GM23248 (cell line): ENCODE measurements at places on chromosomes 12 and 14. TPM values are rescaled to one million over a fixed set of nuclear protein-coding genes. Genes with fewer than 3 reads are reported as not detected.

TEX52 gene
- not detected in 2 replicates for total RNA-seq

COX6A1 gene
- total RNA-seq, result 247 and 358 TPM in 2 replicates

AGAP2 gene
- total RNA-seq, result under 0.01 TPM in 1 of 2 replicates, not detected in the other

VRTN gene
- not detected in 2 replicates for total RNA-seq

TPPP2 gene
- not detected in 2 replicates for total RNA-seq

NGB gene
- not detected in 2 replicates for total RNA-seq
